ENCODE measurements at places on chromosomes 3 and 15. TPM values are rescaled to one million over a fixed set of nuclear protein-coding genes. Genes with fewer than 3 reads are reported as not detected.
A peak's percentile ranks its signal among the peaks of the same experiment; 100 is the strongest.

- DNase-seq, result no peak
Measured at GRCh38 chr3:129795186-129796010, 98.1 kb downstream of the TMCC1 start.

GRCh38 chr3:17579289-17580031 is 163.0 kb downstream of the TBC1D5 start:
- DNase-seq, result no peak

GRCh38 chr3:159866201-159866746 is 122.4 kb upstream of the IL12A start:
- DNase-seq, result no peak

GRCh38 chr15:25535866-25536265 is 97.0 kb upstream of the UBE3A start:
- DNase-seq, result no peak

DNA sequence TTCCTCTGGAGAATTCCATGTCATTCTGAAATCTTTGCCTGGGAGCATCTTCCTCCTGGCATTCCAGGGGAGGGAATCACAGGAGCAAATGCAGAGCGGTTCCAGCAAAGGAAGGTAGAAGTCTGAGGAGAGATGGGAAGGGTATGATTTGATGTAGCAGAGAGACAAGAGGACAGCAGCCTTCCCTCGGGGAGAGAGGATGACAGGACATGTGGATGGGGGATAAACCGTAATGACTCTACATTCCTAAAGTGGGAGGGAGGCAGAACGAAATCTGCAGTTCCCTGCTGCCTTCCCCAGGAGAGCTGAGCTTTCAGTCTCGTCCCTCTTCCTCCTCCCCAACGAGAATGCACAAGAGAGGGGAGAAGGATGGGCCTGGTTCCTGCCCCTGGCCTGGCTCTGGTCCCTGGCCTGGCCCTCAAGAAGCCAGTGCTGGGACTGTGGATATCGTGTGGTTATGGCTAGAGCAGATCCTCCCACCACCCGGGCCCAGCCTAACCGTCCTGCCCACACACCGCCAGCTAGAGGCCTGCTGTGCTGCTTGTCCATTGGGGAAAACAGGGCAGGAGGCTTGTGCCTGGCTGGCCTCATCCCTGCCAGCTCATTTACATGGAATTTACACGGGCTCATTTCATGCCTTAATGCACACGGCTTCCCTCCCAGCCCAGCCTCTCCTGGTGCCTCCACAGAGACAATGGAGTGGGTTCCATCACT is 26.6 kb downstream of the SEMA7A start:
- no peak for DNase-seq

- peak; percentile 57 for DNase-seq
Measured at GRCh38 chr15:68559345-68560310, 19.2 kb upstream of the CORO2B start.

GRCh38 chr3:174651951-174652350 is 207.2 kb upstream of the NAALADL2 start:
- DNase-seq, result no peak

- DNase-seq, result no peak
Measured at GRCh38 chr3:60025096-60026050, 975.5 kb upstream of the CFAP20DC start.

DNA sequence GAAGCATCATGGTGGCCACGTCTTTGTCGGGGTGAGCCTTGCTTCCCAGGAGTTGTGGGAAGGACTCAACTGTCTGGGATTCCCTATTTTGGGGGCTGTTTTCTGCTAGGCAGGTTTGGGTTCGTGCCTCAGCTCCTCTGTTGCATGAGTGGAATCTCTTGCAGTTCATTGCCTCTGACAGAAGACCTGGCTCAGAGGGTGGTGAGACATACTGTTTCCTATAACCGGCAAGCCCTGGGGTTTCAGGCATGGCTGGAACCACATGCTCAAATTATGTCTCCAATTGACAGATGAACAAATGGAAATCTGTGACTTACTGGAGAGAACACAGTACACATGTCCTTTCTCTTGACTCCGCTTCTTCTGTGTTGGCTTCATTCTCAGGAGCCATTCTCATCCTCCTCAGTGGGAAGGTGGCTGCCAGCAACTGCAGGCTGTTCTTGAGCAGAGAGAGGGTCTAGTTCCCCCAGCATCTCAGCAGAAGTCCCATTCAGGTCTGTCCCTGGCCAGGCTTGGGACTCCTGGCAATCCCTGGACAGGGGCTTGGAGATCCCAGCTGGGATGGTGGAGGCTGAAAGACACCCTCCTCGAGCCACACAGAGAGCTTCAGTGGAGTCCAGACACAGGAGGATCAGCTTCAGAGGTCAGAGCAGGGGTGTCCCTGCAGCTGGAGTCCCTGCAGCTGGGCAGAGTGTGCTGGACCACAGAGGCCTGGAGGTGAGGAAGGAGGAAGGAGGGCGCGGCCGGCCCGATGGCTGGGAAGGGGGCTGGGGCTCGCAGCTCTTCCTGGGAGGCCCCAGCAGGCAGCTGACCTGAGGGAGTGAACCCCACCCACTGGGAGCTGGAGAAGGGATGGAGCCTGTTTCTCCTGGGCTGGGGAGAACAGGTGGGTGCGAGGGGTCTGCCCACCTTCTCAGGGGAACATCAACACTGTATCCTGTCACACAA is 97.6 kb downstream of the LSM3 start:
- DNase-seq, result no peak

DNA sequence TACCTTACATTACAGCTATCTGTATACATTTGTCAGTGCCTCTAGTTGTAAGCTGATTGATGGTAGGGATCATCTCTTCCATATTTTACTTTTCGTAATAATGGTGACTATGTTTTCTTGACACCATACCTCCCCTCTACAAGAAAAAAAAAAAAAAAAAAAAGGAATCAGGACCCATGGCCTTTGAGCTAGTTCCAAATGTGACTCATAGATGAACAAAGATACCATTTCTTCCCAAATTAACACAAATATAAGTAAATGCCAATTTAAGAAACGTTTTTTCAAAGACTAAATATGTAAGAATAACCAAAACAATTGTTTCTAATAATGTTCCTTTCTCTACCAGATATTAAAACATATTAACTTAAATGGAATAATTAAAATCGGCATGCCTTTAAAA is 23.1 kb downstream of the UBE3A start:
- DNase-seq, result no peak

The IL17RB gene
- 1.5 TPM for total RNA-seq

The TTLL13 gene
- total RNA-seq, result not detected
